NCI-H748 treated with DMSO at 0.1 percent for 48 hours (cell line): ENCODE measurements at places on chromosomes 1 and 21.
A peak's percentile ranks its signal among the peaks of the same experiment; 100 is the strongest.

DNA sequence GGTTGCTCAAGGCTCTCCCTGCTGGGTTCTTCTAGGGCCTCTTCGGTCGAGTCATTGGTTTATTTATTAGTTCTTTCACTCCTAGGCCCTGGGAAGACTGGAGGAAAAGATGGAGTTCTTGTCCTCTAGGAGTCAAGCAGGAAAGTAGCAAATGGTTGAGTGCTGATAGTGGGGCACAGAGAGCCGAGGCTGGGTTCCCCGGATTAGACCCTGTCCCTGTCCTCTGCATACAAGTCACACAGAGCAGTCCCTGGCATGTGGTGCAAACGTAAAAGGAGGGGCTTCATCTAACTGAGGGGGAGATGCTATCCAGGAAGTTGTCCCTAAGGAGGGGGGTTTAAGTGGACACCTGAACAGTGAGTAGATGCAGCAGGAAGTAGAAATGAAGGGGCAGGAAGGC, 19.2 kb upstream of the KCNE2 start:
- no peak for DNase-seq

- no peak for DNase-seq
These were observed 127.8 kb downstream of the GABPA start for GRCh38 chr21:25862596-25862995.

- DNase-seq: peak; percentile 23
These were observed 3.2 kb downstream of the LRRC42 start for GRCh38 chr1:53949023-53949990.

DNA sequence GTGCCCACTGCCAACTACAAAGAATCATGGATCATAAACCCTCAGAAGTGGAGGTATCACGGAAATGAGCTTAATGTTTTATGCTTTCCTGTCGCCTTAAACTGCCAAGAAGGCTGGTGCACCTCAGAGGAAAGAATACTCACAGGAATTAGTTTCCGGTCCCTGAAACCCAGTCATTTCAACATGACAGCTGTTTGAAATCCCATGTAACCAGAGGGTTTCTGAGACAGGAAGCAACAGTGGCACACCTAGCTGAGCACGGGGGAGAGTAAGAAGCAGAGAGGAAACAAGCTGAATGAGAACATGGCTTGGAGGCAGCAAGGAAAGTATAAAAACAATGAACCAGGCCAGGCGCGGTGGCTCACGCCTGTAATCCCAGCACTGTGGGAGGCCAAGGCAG, 3.9 kb downstream of the JAK1 start:
- no peak for DNase-seq

DNA sequence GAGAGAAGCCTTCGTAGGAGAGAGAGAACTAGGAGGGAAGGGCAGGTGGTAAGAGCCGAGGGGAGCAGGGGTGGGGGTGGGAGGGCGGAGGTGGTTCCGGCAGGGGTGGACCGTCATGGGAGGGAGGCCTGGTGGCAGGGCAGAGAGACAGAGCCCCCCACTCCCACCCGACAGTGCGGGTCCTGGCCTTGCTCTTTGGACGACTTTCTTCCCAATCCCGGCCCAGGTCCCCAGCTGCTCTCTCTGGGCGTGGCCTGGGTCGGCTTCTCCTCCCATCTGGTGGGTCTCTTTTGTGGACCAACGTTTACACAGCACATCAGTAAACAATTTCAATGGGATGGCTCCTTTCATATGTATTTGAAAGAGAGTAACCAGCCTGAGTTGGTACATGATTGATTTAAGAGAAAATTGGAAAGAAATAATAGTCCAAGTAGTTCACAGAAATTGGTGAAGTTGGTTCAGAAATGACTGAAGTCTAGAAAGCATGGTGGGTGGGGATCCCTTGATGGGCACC, 56.9 kb downstream of the LDLRAD2 start:
- DNase-seq: peak; percentile 61

GRCh38 chr1:107175102-107175909, 34.5 kb downstream of the NTNG1 start:
- peak; percentile 37 for DNase-seq

DNA sequence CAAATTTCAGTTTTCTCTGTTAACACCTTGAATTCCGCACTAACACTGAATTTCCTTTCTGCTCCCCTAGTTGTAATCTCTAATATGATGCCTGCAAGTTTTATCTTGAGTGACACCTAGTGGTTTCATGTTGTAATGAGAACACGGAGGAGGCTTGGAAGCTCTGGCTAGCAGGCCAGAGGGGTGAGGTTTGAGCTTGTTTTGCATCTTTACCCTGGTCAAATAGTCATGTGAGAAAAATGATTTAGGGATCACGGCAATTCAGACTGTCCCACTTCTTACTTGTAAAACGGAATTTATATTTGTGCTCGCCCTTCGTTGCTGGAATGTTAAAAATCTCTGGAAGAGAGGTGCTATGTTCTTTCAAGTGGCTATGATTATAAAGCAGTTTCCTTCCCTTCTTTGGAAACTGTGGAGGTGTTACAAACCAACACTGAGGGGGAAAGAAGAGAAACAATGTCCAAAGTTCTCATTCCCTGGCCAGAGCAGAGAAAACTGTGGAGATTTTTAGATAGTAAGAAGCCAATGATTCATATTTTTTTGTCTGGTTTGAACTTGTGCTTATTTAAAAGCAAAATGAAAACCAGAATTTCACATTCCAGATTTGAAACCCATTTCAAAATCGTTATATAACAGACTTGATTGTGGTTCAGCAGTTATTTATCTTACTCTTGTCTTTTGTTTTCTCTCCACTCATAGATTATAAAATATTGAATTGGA, 5.3 kb upstream of the MROH9 start:
- DNase-seq: no peak

- DNase-seq: no peak
These were observed 37.6 kb downstream of the DHCR24 start for GRCh38 chr1:54849219-54850068.

DNA sequence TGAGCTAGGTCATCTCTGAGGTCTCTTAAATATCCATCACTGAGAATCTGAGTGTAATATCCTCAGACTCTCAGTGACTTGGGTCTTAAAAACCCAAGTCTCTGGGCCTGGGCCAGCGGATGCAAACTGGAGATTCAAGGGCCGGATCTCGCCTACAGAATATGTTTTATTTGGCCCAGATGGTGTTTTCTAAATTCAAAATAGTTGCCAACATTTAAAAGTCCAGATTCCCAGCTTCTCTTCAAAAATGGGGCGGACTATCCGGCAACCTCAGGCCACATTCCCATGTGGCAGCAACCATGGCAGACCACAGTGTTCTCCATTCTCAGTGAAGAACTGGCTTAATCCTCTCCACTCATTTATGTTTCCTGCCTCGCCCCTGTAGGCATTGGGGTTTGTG, 12.7 kb upstream of the HEYL start:
- no peak for DNase-seq

DNA sequence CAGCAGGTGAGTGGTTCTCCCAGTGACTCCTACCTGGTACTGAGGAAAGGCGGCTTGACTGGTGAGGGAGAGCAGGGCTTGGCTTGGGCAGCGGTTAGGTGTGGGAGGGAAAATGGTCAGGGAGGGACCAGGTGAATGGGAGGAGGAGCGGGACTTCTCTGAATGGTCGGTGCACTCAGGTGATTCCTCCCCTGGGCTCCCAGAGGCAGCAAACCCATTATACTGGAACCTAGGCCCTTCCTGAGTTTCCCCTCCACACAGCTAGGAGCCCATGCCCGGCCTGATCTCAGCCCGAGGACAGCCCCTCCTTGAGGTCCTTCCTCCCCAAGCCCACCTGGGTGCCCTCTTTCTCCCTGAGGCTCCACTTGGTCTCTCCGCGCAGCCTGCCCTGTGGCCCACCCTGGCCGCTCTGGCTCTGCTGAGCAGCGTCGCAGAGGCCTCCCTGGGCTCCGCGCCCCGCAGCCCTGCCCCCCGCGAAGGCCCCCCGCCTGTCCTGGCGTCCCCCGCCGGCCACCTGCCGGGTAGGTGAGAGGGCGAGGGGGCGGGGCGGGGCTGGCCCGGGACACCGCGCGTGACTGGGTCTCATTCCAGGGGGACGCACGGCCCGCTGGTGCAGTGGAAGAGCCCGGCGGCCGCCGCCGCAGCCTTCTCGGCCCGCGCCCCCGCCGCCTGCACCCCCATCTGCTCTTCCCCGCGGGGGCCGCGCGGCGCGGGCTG, 2.3 kb downstream of the ARTN start:
- peak; percentile 20 for DNase-seq

DNA sequence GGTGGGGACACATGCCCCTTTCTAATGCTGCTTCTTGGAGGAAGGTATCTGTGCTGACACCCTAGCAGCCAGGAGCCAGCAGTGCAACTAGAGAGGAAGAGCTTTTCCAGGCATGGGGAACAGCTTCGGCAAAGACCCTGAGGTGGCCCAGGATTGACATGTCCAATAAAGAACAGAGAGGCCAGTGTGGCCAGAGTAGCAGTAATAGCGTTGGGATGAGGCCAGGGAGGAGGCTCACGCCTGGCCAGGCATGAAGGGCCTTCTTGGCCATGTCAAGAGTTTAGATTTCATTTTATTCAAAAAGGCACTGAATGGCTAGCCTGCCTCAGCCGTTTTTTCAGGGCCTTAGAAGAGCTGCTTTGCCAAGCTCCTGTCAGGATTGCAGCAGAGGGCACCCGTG, 16.3 kb upstream of the ADAMTSL4 start:
- no peak for DNase-seq

GRCh38 chr1:155481741-155482241, 80.8 kb downstream of the ASH1L start:
- no peak for DNase-seq

- no peak for DNase-seq
These were observed 215.4 kb downstream of the ZNF648 start for GRCh38 chr1:181846001-181846645.

DNA sequence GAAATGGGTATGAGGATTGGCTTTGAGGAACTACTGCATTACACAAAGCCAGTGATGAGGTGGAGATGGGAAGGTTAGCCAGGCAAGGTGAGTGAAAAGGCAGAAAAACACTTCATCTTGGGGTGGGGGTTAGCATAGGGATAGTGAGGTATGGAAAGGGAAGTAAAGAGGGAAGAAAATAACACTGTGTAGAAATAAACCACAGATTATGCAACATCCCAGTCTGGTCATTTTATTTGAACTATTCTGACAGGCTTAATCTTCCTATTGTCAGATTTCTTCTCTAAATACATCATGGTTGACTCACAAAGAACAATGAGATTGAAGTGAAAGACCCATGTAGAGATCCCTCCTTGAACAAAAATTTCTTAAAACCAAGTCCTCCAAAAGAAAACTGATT, 640.2 kb downstream of the PTPRC start:
- DNase-seq: no peak
